ENCODE measurements at places on chromosomes 5 and 9.

DNA sequence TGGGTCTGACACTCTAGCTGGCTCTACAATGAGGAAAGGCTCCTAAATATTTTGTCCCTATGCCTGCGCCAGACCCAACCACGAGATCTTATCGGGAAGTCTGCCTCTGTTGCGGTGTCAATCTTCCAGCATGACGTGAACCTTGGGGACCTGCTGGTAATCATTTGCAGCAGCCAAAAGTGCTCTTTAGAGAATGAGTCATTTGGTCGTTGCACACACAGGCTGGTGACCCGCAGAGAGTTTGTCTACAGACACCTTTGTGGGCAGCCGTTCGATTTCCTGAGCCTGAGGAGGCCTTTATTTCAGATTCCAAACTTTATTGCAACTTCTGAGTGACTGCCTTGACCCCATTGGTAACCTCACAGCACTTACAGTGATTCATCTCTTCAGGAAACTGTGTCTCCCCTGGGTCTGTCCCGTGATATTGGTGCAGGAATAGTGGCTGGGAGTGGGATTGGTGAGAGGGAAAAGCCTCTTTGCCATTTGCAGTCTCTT lies 326.1 kb downstream of the NSG2 start:
- DNase-seq = no peak

- DNase-seq = no peak
These were observed 232.2 kb downstream of the NFIB start for GRCh38 chr9:14081745-14082144.

DNA sequence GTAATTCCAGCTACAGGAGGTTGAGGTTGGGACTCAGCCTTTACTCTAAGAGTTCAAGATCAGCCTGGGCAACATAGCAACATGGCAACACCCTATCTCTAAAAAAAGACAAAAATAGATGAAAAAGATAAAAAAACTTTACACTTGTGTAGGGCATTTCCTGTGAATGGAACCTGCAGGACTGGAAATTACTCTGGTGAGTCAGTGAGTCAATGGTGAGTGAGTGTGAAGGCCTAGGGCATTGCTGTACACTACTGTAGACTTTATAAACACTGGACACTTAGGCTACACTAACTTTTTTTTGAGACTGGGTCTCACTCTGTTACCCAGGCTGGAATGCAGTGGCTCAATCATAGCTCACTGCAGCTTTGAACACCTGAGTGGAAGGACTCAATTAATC lies 19.5 kb upstream of the ARSI start:
- DNase-seq = no peak

GRCh38 chr5:42361315-42361688 lies 61.9 kb upstream of the GHR start:
- DNase-seq = no peak

DNA sequence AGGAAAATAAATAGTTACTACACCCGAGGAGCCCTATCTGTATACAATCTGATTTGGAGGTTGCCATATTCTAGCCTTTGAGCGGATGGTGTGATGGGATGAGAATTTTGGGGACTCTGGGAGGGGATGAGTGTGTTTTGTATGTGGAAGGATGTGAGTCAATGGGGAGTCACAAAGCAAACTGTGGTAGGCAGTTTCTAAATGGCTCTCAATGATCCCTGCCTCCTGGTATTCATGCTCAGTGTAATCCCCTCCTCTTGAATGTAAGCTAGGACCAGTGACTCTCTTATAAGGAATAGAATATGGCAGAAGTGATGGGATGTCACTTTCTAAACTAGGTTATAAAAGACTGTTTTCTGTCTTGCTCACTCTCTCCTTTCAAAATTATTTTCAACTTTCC lies 205.7 kb upstream of the RIOK2 start:
- no peak for DNase-seq

GRCh38 chr9:12771891-12772290 lies 2.9 kb upstream of the LURAP1L start:
- no peak for DNase-seq

DNA sequence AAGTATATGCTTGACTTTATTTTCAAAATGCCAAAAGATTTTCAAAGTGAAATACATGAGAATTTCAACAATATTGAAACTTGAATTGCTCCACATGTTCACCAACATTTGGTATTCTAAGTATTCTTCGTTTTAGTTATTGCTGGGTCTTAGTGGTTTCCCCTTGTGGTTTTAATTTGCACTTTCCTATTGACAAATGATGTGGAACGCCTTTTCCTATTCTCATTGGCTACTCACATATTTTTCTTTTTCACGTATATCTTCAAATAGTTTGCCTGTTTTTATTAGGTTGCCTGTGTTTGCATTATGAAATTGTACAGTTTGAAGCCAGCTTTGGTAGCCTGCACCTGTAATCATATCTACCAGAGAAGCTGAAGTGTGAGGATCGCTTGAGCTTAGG lies 405.7 kb upstream of the IRX2 start:
- no peak for DNase-seq

GRCh38 chr5:103847060-103847459 lies 284.5 kb upstream of the NUDT12 start:
- no peak for DNase-seq

DNA sequence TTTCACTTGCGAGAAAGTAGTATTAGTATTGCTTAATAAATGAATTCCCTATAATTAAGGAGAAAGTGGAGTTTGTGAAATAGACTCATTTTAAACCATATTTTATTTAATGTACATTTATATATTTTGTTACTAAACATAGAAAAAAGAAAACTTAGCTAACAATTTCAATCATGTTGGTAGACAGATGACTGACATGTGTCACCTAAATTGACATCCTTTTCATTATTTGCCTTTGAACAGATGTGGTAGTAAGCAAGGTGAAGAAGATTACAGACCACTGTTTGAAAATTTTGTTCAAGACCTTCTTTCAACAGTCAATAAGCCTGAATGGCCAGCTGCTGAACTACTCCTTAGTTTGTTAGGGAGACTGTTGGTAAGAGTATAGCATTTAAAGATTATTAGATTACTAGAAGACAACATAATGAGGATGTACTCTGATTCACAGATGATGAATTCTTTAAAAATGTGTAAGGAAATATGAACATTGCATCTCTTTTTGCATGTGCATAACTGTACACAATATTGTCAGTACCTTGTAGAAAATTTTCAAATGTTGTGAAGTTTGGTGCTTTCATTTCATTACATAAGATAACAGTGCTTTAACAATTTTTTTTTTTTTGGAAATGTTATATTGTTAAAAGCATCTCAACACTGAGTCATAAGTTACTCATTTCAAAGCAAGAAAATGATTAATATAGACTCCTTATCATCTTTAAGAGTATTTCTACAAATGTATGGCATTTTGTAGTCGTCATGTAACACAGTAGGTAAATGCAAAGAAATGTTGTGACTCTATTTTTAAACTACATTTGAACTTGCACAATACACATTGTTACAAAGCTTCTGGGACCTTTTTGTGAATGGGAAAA lies 139.5 kb downstream of the NIPBL start:
- DNase-seq = no peak
